ENCODE measurements at places on chromosomes 1 and 21. TPM values are rescaled to one million over a fixed set of nuclear protein-coding genes. Genes with fewer than 3 reads are reported as not detected.

- ATAC-seq = no peak
Measured at GRCh38 chr21:16536140-16536539, 806.4 kb downstream of the USP25 start.

GRCh38 chr1:160219062-160219929, 14.1 kb downstream of the PEA15 start:
- peak; percentile 79 for ATAC-seq

GRCh38 chr1:91787919-91788318, 98.0 kb downstream of the TGFBR3 start:
- ATAC-seq = no peak

GRCh38 chr1:226826479-226827261, 43.7 kb upstream of the PSEN2 start:
- no peak for ATAC-seq

Gene S100A14
- 1.1 TPM for total RNA-seq

Gene IL10RB
- total RNA-seq = 20.9 TPM

DNA sequence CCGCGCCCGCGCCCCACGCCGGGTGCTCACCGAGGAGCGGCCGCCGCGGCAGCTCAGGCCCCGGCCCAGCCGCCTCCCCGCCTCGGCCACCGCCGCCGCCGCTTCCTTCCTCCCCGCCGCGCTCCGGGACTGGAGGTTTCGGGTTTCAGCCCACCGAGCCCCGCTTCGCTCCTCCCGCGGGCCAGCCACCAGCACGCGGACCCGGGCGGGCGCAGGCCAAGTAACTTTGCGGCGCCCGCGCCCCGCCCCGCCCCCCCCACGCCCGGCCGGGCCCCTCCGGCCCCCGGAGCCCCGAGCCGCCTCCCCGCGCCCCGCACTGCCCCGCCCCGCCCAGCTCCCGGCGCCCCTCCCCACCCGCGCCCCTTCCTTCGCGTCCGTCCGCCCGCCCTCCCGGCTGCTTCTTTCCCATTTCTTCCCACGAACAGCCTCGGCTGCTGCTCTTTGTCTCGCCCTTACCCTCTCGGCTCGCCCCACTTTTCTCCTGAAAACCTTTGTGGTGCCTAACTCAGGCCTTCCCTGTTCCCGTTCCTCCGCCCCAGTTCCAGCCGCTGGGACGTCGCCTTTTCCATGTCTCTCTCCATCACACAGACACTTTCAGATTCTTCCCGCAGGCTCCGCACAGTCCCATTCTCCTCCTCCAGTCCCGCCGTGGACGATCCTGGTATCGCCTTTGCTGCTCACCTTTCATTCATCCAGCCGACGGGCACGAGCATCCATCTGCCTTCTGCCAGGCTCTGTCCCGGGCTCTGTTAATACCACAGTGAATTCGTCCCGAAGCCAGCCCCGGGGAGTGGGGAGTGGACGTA, at the start of gene GPR161:
GPR161 (minus strand) TSS at position 222 of the 806 bp plus-strand sequence. CDS start 32,080 bp downstream, outside the sequence.
- ATAC-seq = peak; percentile 67

Gene CFHR4
- not detected for total RNA-seq

Gene DNAJC8
- total RNA-seq = 68.4 TPM

GRCh38 chr1:108643492-108644335, 17.2 kb downstream of the HENMT1 start:
- ATAC-seq = peak; percentile 54

DNA sequence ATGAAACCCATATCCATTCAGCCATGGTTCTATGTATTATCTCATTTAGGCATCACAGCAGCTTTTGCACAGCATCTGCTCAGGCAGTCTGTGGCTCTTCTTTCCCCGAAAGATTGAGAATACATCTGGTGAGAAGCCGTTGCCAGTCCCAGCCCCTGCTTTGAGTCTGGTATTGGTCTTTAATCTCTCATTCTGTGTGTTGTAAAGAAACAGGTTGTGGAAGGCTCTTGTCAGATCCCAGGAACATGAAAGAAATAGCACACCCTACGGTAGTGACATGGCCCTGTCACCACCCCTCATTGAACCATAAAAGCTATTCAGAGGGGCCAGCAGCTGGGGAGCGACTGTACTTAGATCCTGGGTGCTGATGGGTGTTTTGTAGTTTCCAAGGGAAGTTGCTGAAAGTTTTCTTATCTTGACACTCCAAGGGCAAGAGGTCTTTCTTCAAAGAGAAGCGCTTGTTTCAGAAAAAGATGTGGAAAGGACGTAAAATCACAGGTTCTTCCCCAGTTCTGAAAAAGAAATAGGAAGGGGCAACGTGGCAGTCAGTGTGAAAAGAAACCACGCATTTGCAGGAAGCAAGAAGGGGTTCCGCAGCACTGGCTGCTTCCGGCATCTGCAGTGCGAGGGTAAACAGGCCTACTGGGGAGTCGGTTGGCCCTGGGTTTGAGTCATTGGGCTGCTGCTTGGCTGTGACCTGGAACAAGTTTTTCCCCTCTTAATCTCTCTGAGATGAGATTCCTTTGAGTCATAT, 145.0 kb downstream of the DHRS3 start:
- no peak for ATAC-seq

DNA sequence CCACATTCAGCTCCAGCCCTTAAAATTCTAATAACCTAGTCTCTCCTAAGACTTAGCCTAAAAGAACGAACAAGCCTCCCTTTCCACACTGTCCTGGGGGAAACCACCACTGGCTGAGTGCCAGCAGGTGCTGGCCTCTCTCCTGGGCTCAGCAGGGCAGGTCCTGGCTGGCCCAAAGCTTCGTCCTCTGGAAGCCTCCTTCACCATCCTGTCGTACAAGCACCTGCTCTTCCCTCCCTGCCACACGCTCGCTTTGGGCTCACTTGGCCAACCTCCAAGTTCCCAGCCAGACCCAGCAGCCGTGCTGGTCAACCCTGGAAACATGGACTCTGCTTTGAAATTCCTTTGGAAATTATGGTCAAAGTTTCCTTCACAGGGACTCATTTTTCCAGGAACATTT, 58.2 kb upstream of the SLC25A33 start:
- no peak for ATAC-seq

DNA sequence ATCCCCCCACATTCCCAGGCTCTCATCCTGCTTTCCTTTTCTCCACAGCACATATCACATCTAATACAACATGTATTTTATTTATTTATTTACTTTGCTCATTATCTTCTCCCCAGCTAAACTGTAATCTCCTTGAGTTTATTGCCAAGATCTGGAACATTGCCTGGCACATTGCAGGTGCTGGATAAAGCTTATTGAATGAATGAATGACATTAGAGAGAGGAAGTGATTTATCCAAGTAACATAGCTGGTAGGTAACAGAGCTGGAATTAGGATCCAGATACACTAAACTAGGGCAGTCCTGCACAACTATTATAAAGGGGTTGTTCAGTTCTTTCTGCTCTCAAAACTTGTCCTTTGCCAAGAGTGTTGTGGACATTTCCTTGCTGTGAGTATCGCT, 8.6 kb upstream of the PTAFR start:
- no peak for ATAC-seq

DNA sequence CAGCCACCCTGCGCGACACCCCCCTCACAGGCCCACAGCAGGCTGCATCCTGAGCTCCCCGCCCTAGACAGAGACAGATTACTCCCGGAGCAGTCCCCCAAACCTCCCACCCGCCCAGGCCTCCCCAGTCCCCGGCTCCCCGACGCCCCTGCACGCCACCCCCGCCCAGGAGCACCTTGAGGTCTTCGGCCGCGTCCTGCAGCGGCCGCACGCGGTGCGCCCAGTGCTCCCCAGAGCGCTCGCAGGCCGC, 731 bp downstream of the TRIM11 start:
- ATAC-seq = no peak

- ATAC-seq = no peak
Measured at GRCh38 chr1:27655151-27655937, 16.6 kb downstream of the IFI6 start.

Gene VASH2
- total RNA-seq = 1.3 TPM

DNA sequence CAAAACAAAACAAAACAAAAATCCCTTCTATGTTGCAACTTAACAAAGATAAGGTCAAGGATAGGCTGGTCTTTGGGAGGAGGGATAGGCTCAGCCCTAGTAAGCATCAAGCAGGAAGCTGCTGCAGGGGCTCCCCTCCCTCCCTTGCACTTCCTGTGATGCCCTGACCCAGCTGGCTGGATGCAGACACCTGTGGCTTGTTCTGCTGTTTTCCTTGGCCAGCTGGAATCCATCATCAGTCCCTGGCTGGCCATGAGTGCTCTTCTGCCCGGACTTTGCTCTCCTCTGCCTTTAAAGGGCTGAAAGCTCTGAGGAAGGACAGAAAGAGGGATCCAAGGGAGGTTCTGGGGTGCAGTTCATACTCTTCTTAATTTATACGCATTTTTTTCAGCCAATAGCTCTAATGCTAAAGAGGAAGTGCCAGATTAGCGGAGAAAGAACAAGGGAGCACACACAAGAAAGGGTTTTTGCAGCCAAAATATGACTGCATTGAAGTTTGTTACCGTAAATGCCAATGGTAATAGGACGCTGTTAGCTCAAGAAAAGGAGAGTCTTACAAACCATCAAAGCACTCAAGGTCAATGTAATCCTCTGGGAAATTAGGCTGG, 19.9 kb upstream of the UBE2U start:
- ATAC-seq = peak; percentile 65

Gene CYYR1
- 12.7 TPM for total RNA-seq

Gene CCDC190
- not detected for total RNA-seq

DNA sequence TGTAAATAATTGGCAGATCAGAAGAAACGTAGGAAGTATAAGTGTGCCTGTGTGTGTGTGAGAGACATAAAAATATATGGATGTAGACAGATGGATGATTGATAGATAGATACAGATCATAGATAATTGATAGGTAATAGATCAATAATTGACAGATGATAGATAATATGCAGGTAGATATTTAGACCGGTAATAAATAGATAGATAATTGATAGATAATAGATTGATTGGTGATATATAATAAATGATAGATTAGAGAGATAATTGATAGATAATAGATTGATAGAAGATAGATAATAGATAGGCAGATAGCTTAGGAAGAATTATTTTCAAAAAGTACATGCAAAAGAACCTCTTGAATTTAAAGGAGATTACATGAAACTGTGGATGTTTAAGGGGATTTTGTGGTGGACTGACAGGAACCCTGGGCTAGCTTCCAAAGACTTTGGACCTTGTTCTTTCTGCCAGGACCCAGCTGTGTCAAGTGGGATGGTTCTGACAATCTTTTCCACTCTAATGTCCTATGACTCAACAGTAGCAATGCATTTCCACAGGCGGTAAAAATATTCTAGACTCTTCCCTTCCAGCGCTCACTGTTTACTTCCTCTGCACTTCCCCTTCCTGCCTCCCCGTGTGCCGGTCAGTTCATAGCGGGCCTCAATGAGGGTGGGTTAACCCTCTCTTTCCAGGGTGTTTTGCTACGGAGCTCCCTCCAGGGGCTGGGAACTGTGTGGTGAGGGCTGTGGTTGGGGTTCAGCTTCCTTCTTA, 39.4 kb downstream of the KCNJ15 start:
- peak; percentile 46 for ATAC-seq

GRCh38 chr1:247110627-247111258, 6.6 kb upstream of the ZNF669 start:
- ATAC-seq = no peak

GRCh38 chr1:29269382-29269781, 33.1 kb downstream of the PTPRU start:
- no peak for ATAC-seq

DNA sequence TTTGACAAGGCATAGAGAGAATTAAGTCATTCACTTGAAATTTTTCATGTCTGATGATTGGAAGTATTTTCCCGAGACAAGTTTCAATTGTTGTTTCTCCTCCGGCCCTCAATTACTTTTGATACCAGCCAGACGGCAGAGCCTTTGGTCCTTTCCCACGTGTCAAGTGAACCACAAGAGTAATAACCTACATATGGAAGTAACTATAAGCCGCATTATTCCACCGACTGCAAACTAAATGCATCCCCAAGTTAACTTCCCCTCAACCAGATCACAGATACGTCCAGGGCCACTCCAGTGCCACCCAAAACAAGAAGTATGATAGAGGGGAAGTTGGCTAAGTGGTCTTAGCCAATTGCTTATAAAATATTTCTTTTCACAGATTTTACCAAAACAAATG, 20.2 kb downstream of the COLGALT2 start:
- no peak for ATAC-seq

- ATAC-seq = no peak
Measured at GRCh38 chr1:236027104-236027503, 37.8 kb downstream of the NID1 start.

DNA sequence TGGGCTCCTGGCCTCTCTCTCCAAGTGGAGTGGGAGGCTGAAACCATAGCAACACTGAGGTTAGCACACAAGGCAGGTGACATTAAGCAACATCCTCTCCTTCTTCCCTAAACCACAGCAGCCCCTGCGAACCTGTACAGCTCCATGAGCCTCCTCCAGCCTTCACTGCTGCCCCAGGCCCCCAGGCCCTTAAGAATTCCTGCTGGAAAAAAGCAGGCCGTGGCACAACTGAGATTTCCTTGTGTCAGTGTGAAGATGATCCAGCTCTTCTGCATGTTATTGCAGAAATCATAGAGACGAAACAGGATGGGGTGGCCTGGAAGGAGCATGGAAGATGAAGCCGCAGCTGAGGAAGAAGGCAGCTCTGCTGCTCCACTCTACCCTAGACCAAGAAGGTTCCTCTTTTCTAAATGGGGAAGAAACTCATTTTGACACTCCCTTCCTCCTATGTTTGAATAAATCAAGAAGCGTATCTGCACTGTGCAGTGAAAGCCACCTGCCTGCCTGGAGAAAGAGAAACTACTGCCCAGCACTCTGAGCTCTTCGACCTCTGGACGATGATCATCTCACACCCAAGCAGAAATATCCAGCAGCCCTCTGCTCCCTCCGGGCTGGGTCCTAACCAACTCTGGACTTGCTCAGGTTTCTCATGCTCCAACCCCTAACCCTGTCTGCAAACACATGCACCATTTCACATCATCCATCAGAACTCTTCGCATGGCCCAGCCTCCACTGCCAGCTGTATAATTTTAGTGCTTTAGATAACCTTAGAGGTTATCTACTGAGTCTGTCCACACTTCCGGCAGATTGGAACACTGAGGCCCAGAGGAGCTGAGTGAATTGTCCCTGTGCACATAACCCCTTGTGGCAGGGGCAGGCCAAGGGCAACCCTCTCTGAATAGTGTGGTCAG, 20.7 kb downstream of the SH3BP5L start:
- ATAC-seq = peak; percentile 44

GRCh38 chr1:84401156-84401555, 2.9 kb downstream of the DNASE2B start:
- ATAC-seq = no peak

DNA sequence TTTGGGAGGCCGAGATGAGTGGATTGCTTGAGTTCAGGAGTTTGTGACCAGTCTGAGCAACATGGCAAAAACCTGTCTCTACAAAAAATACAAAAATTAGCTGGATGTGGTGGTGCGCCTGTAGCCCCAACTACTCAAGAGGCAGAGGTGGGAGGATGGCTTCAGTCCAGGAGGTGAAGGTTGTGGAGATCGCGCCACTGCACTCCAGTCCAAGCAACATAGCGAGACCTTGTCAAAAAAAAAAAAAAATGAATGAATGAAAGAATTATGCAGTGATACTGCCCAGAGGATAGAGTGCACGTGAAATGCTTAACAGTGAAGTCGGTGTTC, 429 bp upstream of the DPH2 start:
- ATAC-seq = no peak
